ENCODE measurements at places on chromosomes 3 and 15.

GRCh38 chr15:36879568-36880222 is 220.7 kb downstream of the MEIS2 start:
- DNase-seq = no peak

- no peak for DNase-seq
These were observed 93.7 kb downstream of the ZNF280D start for GRCh38 chr15:56639631-56640030.

- DNase-seq = no peak
These were observed 63.7 kb downstream of the SLC12A8 start for GRCh38 chr3:125148836-125149235.

DNA sequence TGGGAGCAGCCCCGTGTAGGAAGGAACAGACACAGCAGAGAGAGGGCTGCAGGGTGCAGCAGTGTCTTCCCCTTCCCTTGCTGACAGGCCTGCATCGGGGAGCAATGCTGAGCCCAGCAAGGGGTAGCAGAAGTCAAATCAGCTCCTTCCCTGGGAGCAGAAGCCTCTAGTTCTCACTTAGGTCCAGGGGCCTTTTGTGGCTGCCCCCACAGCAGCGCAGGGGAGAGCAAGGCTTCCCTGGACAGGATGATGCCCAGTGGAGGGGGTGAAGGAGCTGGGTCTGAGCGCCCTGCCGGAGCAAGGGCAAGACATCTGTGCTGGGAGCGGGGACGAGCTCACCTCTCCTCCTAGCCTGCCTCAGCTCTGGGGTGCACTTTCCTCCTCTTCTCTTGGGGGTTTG is 827 bp downstream of the PLCB2 start:
- DNase-seq = no peak

DNA sequence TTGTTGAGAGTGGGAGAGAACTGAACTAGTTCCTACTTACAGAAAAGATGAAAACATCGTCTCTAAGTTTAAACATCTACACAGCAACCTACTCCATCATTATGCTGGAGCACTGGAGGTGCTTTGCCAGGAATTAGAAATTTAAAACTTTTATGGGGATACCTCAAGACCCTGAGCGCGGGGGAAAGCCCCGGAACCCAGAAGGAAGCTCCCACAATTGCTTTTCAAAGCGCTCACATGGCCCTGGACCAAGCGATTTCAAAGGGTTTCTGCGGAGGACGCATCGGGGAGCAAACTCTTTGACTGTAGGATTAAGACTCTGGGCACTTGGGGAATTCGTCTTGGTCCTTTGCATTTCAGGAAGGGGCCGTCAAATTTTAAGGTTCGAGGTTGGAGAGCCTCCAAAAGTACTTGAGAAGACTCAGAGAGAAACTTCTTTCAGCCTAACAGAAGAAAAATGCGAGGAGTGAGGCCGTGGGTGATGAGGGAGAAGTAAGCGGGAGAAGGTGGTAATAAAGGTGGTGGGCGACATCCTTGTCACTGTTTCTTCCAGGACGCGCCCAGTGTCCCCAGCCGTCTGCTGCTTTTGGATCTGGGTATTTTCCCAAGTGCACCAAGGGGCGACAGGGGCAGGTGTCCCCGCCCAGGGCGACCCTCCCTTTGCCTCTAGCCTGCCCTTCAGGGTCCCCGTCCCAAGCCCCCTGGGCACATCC is 591 bp downstream of the PROK2 start:
- DNase-seq = no peak

- peak; percentile 56 for DNase-seq
These were observed at the start of gene MAGI1 for GRCh38 chr3:66038726-66039589. Gene MAGI1, minus strand, starts transcription at chr3:66038918. Its CDS starts 610 bp downstream, at chr3:66038308.

- DNase-seq = no peak
These were observed 15.6 kb upstream of the WWTR1 start for GRCh38 chr3:149673393-149673792.

DNA sequence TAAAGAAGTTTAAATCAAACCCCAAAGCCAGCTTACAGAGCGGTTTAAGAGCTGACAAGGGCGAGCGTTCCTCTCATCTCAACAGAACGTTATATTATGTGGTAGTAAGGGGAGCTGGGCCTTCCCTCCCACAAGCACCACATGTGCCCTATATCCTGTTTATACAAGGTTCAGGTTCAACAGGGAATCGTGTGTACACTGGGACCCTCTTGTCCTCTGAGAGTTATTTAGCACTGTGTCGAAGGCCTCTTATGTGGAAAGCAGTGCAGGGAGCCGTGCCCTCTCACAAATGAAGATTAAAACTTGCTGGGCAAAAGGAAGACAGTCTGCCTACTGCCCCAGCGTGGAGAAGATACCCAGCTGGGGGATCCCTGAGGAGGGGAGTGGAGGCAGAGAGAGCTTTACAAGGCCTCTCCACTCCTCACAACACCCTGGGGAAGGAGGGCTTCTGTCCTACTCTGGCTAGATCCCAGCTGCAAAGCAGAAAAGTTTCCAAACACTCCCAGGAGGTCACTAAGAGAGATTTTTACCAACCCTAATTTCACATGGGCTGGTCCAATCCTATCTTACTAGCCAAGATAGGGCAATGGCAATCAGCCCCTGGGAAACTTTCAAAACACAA is 2.9 kb downstream of the TLE3 start:
- no peak for DNase-seq

- no peak for DNase-seq
These were observed 155.1 kb upstream of the TBL1XR1 start for GRCh38 chr3:177352424-177352823.

DNA sequence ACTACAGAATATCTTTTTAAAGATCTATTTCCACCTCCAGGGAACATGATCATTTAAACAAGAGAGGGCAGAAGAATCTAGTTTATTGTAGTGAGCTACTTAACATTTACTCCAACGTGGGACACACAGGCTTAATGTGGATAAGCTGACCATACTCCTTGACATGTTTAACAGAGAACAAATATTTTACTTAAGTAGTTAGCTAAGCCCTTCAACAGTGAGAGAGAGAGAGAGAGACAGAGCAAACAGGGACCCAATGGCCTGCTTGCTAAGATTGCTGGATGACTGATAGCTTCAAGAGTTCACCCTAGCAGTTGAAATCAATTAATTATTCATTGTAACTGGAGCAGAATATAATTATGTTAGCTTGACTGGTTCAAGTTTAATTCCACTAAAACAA is 158.6 kb downstream of the ADAM10 start:
- no peak for DNase-seq

DNA sequence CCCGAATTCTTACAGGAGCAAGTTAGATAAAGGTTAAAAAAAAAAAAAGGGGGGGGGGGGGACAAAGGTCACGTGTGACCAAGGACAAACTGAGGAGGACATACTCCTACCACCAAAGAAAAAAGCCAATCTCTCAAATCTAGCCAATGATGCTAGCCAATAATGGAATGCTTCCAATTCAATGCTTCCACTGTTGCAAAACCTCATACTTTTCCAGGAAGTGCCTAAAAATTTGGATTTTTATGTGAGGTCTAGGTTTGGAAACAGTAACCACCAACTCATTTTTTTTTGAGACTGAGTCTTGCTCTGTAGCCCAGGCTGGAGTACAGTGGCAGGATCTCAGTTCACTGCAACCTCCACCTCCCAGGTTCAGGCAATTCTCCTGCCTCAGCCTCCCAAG is 11.4 kb downstream of the MSL2 start:
- DNase-seq = no peak

DNA sequence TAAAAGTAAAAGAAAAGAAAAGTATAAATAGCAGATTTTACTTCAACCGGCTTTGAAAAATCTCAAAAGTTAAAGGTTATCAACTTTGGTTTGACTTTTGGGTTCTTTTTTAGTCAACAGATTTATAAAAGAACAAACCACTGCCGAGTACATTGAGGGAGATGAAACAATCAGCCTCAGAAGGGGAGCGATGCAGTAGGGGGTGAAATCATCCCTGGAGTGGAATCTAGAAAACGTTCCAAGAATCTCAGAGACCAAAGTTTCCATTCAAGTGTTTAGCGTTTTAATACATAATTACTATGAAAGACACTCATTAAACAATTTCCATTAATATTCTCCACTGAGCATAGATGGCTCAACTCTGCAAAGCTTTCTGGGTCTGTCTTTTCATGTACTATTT is 745.5 kb downstream of the NR2F2 start:
- no peak for DNase-seq

GRCh38 chr3:46905213-46905560 is 27.7 kb downstream of the PTH1R start:
- DNase-seq = no peak

DNA sequence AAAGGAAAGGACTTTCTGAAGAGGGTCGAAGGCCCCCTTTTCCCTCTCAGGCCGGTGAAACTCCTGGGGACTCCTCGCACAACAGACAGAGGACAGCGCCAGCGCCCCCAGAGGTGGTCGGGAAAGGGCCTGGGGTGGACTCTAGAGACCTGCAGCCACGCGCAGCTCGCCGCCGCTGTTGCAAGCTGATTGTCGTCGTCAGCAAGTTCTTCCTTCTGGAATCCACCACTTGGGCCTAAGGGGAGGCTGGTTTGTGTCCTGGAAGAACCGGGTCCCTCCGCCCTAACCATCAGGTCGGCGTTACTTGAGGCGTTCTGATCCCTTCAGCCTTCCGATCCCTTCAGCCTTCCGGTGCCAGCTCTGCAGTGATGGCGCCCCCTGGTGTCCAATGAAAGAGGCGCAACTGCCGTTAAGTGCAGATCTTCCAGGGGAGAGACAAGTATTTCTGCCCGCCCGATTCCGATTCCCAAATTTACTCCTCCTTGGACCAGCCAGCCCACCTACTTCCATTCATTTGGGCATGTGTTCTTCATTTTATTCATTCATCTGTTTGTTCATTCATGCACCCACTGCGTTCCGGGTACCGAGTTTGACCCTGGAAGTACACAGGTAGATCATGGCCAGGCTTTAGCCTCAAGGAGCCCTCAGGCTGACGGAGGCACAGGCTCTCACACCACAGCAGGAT is 77.2 kb upstream of the SLC6A11 start:
- no peak for DNase-seq

DNA sequence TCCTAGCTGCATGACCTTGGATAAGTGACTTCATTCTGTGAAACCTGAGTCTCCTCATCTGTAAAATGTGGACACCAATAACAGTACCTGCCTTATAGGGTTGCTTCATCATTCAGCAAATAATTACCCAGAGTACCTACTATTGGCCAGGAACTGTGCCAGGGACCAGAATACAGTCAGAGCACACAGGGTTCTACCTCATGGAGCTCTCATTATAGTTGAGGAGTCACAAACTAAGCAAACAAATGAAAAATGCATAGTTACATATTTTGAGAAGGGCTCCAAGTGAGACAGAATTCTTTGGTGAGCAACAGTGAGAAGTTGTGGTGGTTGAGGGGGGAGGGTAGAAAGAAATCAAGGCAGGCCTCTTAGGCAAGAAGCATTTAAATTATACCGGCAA is 308.6 kb upstream of the WNT5A start:
- no peak for DNase-seq

DNA sequence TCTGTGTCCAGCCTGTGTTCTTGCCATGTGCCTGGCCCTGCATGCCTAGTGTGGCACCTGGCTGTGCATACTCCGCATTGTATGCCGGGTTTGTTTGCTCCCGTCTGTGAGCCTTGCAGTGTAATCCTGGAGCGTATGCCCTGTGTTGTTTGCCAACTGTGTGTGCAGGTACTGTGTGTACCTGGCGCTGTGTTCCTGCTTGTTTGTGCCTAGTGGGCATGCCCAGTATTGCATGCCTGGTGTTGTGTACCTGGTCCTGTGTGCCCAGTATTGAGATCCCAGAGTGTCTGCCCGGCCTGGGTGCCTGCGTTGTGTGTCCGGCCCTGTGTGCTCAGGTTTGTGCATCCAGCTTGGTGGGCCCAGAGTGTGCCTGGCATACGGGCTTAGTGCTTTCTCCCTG is 54.5 kb upstream of the CHRNA7 start:
- no peak for DNase-seq

DNA sequence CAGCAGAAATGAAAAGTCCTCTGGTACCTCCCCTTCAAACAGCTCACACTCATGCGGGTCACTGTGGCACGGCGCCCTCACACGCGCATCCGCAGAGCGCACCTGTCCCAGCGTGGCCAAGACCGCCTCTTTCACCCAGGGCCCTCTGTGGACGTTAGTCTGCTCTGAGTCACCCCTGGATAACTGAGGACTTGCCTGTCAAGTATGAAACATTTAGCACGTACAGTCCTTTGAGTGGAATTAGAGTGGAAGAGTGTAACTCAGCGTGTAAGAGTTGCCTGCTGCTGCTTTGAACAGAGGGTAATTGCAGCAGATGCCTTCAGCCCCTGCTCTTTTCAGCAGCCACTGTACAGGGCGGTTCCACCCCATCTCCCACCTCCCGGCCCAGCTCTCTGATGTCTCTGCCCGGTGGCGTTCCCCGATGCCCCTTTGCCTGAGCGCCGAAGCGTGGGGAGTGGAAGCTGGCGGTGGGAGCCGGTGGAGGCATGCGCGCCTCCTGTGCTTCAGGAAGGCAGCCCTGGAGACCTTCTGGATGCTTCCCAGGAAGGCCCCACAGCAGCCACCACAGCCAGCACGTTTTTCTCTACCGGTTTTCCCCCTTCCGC is 23.0 kb downstream of the CPN2 start:
- no peak for DNase-seq

GRCh38 chr15:80948651-80949292 is 40.8 kb downstream of the MESD start:
- DNase-seq = no peak

DNA sequence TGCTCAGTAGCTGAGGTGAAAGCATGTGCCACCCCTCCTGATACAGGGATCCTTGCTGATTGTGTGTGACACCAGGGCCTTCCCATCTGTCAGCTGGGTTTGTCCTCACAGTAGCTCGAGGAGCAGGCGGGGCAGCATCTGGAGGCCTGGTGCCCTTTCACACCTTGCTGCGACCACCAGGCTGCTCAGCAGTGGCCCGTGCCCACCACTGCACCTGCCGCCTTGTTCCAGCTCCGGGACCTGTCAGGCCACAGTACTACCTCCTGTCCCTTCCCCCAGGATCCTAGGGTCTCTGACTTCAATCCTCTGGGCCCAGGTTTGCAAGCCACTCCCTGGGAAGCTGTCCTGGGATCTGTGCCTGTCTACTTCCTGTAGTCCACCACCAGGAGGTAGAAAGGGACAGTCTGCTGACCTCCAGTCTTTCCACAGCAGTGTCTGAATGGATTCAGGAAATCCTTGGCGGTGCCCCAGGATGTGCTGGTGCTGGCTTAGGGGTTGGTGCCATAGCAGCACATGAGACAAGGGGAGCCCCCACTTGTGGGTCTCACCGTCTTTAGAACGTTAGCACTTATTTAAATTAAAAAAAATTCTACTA is 27.5 kb downstream of the APBA2 start:
- no peak for DNase-seq

DNA sequence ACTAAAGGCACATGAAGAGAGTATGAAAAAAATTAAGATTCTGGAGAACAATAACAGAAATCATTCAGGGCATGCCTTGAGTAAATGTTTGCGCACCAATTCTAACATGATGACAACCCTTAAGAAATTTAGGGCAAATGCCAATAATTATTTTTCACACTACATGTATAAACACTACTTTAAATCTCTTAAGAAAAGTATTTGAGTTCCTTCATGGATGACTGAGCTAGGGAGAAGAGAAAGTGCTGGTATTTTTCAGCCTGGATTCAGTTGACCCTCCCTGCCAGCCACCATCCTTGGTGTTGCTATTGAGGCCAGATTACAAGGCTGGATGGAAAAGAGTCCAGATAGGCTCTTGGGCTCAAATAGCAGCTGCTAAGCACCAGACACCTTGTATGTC is 8.0 kb upstream of the EID1 start:
- DNase-seq = no peak

Data from NCI-H2081 treated with DMSO at 0.1 percent for 48 hours (cell line).